Osteocyte (in vitro differentiated cells): ENCODE measurements at places on chromosomes 7 and 10. TPM values are rescaled to one million over a fixed set of nuclear protein-coding genes. Genes with fewer than 3 reads are reported as not detected.

Gene TRIL
- total RNA-seq, result 3.5 and 4.0 TPM in 2 replicates

Gene OR2A42
- total RNA-seq, result 0.08 and 0.18 TPM in 2 replicates

Gene EVX1
- not detected in 2 replicates for total RNA-seq

Gene CPN1
- not detected in 2 replicates for total RNA-seq

Gene ITPRID1
- not detected in 2 replicates for total RNA-seq

Gene NRCAM
- 78.3 and 81.8 TPM in 2 replicates for total RNA-seq

Gene IQCE
- 17.0 and 22.1 TPM in 2 replicates for total RNA-seq

Gene MMRN2
- 0.57 TPM in 1 of 2 replicates, not detected in the other for total RNA-seq

Gene PNLIPRP2
- total RNA-seq, result not detected in 2 replicates

Gene WBP1L
- 66.7 and 68.7 TPM in 2 replicates for total RNA-seq

Gene CCDC201
- total RNA-seq, result not detected in 2 replicates

Gene SP4
- total RNA-seq, result 6.4 and 9.6 TPM in 2 replicates

Gene NOS3
- total RNA-seq, result 0.73 TPM in 1 of 2 replicates, not detected in the other

Gene FRMD4A
- total RNA-seq, result 236 and 267 TPM in 2 replicates

Gene PTF1A
- not detected in 2 replicates for total RNA-seq

GRCh38 chr7:110600956-110601355 lies 490.0 kb upstream of the LRRN3 start:
- no peak for DNase-seq

DNA sequence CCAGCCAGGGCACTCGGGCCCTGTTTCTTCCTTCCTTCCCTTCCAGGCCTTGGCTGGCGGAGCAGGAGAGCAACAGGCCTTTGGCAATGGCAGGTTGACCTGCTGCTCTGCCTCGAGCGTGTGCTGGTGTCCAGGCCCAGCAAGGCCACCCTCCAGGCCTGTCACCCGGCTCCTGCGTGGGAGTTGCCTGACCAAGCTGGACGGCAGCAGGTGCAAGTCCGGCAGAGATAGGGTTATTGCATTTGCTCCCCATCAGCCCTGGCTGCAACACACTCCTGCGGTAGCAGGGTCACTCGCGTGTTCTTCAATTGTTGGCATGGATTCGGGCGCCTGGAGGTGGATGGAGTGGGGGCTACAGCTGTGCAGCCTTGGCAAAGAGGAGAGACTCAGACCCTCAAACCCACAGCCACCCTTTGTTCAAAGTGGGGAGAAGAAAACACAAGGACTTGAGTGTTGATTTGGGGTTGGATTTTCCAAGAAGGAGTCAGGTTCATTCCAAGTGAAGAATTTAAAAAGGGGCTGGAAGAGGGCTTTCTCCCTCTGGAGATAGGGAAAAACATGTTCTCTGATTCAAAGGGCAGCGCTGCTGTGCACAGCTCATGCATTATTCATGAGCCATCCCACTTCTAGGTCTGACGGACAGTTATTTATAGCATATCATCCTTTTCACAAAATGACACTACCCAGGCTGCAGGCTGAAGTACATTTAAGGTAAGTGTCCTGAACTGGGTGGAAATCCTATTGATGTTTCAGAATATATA lies 64.2 kb upstream of the PITRM1 start:
- DNase-seq, result no peak

DNA sequence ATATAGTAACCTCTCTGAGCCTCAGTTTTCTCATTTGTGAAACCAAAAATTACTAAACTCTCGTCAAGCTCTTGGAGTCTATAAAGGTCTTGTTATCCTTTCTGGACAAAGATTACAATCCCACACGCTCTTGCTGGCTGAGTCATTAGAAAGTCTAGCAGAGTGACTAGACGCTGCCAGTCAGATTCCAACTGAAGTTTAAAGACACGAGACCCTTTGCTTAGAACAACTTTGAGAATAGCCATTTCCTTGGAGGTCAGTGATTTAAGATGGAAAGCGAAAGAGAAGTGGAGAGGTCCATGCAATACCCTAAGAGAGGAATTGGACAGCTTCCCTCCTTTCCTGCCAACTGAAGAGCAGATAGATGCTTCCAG lies 119.5 kb downstream of the APBB1IP start:
- no peak for DNase-seq

GRCh38 chr10:71241114-71241829 lies 28.9 kb downstream of the UNC5B start:
- DNase-seq, result no peak

DNA sequence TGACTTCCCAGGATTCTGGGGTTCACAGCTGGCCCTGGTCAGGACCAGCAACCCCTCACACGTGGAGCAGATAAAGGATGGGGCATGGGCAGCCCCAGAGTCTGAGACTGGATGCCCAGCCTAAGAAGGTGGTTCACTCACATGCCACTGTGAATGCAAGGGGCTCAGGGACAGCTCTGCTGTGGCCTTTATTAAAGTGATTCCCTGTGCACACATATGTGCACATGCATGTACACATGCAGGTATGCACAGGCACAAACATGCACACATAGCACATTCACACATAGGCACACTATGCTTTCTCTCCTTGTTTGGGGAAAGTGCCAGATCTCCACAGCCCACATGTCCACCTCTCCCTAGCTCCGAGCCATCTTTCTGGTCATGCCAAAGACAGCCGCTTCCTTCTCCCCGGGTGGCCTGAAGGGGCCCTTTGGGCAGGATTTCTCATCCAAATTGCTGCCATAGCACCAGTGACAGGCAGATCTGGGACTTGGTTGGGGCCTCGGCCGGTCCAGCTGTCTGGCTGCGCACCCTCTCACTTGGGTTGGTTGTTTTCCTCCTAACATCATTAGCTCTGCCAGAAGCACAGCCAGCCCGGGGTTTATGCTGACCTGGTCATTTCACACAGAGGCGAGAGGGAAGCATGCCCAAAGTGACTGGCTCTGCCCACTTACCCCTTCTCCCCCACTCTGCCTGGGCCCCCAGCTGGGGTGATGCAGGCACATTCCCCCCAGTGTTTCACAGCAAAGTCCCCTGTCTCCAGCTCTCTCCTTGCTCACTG lies 1.4 kb downstream of the GCK start:
- peak; percentile 80 for DNase-seq

DNA sequence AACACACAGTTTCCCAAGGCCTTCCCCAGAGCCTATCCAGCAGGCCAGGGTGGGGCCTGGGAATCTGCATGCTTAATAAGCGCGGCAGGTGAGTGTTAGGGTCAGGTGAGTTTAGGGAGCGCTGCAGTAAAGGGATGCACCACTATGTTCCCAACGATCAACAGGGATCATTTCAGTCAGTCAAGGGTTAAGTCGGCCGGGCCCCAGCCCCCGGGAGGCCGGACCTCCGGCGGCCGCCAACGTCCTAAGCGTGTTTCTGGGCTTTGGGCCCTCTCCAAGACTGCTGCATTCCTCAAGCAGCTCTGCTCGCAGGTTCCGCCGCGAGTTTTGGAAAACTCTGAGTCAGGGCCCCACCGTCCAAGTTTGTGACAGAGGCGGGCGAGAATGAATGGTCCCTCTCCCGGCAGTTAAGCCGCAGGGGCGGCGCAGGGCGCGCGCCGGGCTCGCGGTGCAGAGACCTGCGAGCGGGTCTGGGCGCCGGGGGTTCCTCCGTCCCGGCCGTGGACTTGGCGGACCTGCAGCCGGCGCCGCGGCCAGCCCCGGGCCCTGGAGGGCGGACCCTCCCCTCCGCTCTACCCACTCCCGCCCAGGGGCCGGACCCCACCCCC lies 81.6 kb downstream of the ARHGAP22 start:
- no peak for DNase-seq

GRCh38 chr7:110870926-110871325 lies 220.0 kb upstream of the LRRN3 start:
- no peak for DNase-seq

GRCh38 chr10:72001033-72001395 lies 36.8 kb downstream of the CHST3 start:
- DNase-seq, result no peak

GRCh38 chr7:34211018-34211417 lies 305.7 kb downstream of the BMPER start:
- no peak for DNase-seq

DNA sequence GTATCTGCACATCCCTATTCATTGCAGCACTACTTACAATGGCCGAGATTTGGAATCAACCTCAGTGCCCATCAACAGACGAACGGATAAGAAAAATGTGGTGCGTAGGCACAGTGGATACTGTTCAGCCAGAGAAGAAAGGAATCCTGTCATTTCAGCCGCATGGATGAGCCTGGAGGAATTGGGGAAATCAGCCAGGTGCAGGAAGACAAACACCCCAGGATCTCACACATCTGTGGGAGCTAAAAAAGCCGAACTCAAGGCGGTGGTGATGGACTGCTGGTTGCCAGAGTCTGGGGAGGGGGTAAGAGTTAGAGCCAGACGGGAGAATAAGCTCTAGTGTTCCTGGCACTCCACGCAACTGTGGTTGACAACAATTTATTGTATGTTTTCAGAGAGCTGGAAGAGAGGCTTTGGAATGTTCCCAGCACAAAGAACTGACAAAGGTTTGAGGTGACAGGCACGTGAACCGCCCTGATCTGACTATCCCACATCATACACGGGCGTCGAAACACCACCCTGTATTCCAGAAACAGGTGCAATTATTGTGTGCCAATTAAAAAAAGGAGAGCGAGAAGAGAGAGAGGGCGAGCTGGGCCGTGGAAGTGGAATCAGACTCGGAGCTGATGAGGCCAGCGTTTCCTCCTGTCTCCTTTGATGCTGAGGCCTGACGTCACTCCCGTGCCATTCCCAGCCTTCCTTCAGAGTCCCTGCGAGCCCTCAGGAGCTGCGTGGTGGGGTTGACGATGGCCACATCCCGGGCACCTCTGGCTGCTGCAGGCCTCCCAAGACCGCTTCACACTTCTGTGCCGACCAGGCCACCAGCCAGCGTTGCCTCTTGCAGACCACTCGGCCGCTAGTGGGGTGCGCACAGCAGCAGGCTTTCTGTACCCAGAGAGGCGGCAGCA lies 189.5 kb downstream of the DNAJB6 start:
- peak; percentile 82 for DNase-seq

DNA sequence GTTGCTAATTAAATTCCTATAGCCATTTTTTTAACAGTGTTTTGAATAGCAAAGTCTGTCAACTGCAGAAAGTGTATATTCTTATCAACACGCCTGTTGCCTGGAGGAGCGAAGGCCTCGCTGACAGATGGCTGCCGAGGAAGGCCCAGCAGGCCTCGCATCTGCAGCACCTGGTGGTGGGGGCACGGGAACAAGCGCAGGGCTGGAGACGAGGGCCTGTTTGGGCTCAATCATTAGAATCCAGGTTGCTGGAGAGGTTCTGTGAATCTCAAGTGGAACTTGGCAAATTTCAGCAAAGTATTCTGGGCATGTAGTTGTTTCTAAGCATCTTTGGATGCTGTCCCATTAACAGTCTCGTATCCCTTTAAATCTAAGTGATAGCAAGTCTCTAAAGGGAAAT lies 66.1 kb upstream of the FAM204A start:
- DNase-seq, result no peak

- no peak for DNase-seq
Observed at GRCh38 chr10:123934846-123935245, 43.2 kb upstream of the CPXM2 start.

GRCh38 chr7:37287131-37287855 lies 161.4 kb downstream of the ELMO1 start:
- DNase-seq, result no peak

DNA sequence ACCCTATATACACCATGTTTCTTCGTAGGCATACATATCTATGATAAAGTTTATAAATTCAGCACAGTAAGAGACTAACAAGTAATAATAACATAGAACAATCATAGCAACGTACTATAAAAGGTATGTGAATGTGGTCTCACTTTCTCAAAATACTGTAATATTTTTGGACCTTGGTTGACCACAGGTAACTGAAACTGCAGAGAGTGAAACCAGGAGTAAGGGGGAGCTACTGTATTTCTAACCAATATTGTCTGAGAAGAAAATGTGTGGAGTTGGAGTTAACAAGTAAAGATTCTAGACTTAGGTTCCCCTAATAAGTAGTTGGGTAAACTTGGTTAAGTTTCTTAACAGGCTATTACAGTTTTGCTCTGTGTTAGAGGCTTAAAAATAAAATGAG lies 72.1 kb downstream of the GNAI1 start:
- no peak for DNase-seq

GRCh38 chr10:56679578-56679977 lies 318.5 kb upstream of the ZWINT start:
- no peak for DNase-seq

GRCh38 chr10:81843042-81843441 lies 32.0 kb upstream of the NRG3 start:
- DNase-seq, result no peak

- no peak for DNase-seq
Observed at GRCh38 chr7:11182736-11183135, 209.1 kb downstream of the PHF14 start.

DNA sequence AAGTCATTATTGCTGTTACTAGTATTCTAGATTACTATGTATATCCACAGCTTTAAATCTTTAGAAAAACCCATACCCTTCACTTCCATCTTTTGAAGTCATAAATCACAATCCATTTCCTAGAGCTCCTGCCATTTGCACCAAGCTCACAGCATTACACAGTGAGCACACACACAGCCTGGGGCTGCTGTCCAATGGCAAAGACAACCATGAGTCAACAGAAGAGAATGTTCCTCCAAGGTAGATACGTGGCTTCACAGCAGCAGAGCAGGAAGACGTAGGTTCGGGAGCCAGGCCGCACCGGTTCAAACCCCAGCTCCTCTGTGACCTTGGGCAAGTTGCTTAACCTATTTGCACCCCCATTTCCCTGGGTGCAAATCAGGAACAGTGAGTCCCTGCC lies 234.6 kb downstream of the DIP2C start:
- no peak for DNase-seq

DNA sequence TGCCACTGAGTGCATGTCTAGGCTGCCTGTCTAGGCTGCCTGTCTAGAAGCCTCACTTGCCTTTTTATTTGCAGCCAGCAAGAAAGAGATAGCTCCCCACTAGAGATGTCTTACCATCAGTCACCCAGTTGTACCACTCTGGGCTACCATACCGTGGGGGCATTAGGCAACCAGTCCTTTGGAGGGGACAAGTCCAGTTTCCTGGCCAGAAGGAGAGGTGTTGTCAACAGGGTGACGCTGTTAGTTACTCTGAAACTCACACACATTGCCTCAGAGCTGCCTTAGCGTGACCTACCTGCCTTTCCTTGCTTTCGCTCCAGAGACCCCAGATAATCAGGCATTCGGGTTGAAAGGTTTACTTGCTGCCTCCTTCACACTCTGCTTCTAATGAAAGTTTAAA lies 155.4 kb downstream of the CELF2 start:
- DNase-seq, result no peak

DNA sequence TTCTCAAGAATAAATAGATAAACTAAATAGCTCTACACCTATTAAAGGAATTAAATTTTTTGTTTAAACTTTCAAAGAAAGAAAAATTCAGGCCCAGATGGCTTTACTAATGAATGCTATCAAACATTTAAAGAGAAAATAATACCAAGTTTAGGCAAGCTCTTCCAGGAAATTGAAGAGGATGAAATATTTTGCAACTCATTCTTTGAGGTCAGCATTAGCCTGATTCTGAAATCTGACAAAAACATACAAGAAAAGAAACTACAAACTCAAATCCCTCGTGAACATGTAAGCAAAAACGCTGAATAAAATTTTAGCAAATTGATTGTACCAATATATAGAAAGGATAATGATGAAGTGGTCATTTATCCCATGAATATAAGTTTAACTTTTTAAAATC lies 93.4 kb downstream of the RTKN2 start:
- DNase-seq, result no peak

- DNase-seq, result no peak
Observed at GRCh38 chr7:10908600-10908999, 65.1 kb upstream of the PHF14 start.
